AG04450 (cell line): ENCODE measurements at places on chromosomes 2 and 18. TPM values are rescaled to one million over a fixed set of nuclear protein-coding genes. Genes with fewer than 3 reads are reported as not detected.

The ZNF521 gene
- polyA plus RNA-seq, result 25.9 and 27.4 TPM in 2 replicates

DNA sequence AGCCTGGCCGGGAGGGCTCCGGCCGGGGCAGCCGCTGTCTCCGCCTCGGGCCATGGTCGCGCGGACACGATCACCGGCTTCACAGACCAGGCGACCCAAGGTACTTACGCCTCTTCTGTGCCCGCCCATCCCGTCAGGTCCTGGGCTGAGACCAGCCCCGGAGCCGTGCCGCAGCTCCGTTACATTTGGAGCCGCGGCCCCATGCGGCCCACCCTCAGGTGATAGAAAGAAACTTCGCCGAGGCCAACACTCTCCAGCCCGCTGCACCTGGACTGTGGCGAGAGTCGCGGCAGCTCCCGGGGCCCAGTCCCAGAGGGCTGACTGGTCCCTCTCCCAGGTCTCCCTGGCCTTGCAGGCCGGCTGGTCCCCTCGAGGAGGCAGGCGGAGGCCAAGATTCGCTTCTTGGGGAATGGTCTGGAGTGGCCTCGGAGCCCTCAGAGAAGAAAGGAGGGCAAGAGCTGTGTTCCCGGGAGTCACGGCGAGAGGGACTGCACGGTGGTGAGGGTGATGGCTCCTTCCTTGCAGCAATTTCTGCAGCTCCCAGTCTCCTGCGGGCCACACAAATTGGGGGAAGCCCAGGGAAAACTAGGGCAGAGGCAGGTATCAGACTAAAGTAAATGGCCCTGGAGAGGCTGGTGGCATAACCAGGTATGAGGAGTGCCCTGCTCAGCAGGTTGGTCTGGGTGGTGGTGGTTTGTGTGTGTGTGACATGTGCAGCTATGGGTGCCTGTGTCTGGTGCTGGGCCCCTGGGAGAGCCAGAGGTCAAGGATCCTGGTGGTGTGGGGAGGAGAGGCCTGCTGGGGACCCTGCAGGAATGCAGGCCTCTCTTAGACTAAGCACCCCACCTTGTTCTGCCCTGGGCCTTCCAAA, 822 bp downstream of the GDF7 start:
- no peak for DNase-seq

- no peak for DNase-seq
Observed at GRCh38 chr2:150548527-150548926, 61.1 kb upstream of the RND3 start.

- no peak for DNase-seq
Observed at GRCh38 chr2:229210641-229211040, 60.4 kb downstream of the PID1 start.

The DCDC2C gene
- polyA plus RNA-seq, result not detected in 2 replicates
